ENCODE measurements at places on chromosomes 2 and 18.

DNA sequence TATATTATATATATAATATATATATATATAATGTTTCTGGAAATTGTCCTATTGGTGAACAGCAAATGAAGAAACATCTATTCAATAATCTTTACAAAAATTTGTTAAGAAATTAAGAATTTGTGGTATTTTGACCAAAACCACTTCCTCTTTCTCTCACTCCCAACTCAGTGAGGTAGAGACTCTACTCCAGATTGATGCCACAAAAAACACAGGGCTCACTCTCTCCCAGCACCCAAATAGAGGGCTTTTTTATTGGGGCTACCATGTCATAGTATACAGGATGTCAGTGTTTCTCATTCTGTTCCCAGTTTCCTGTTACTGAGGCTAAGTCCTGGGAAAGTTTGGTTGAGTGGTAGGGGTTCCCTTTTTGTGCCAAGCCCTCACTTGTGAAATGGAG is 1155.4 kb downstream of the BCL11A start:
- no peak for DNase-seq

DNA sequence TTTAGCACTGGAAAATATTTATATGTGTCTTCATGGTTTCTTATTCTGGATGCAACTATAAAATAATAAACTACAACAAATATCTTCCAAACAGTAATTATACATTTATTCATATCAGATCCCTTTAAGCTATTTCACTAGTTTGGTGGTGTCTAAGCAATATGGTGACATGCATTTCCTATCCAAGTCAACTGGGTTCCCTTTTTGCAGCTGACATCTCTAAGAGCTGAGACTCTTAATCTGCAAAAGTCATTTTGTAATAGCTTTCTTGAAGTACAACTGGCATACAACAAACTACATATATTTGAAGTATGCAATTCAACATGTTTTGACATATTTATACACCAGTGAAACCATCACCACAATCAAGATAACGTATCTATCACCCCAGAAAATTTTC is 59.9 kb upstream of the SLC1A4 start:
- DNase-seq = no peak

DNA sequence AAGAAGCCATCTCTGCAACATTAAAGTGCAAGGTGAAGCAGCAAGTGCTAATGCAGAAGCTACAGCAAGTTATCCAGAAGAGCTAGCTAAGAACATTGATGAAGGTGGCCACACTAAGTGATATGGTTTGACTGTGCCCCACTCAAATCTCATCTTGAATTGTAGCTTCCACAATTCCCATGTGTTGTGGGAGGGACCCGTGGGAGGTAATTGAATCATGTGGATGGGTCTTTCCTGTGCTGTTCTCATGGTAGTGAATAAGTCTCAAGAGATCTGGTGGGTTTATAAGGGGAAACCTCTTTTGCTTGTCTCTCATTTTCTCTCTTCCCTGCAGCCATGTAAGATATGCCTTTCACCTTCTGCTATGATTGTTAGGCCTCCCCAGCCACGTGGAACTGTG is 11.4 kb downstream of the RDH14 start:
- DNase-seq = no peak

GRCh38 chr18:79425569-79425886 is 29.8 kb downstream of the NFATC1 start:
- no peak for DNase-seq

GRCh38 chr18:65235966-65236624 is 514.7 kb upstream of the CDH7 start:
- peak; percentile 67 for DNase-seq

DNA sequence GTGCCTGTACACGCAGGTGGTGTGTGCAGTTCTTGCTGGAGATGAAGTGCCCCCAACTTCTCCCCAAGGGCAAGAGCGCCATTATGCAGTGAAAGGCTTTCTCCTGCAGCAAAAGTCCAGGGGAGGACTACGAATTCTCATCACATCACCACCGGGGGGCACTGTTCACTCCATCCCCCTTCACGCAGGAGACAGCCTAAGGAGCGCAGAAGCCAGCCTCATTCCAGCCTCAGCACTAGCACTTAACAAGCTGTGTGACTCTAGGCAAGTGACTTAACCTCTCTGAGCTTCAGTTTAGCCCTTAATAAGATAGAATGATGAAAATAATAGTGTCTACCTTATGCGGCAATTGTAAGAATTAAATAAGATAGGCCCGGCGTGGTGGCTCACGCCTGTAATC is 32.3 kb downstream of the DNMT3A start:
- peak; percentile 81 for DNase-seq

- DNase-seq = no peak
Observed at GRCh38 chr2:43019536-43020183, 206.7 kb downstream of the ZFP36L2 start.

DNA sequence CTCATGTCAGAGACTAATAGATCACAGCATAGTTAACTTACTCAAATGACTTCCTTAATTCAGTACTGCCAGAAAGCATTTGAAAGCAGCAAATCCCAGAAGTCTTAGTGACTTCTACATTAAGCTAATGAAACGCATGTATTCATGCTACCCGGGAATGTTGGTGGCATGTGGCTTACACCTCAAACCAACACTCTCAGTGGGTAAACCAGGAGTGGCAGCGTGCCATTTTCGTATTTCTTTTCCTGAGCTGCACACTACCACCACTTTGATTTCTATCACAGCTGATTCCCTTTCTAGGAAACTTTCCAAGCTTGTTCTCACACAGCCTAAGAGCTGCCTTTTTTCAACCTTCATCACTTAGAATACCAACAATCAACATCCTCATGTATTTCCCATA is 646.6 kb downstream of the NRXN1 start:
- no peak for DNase-seq

DNA sequence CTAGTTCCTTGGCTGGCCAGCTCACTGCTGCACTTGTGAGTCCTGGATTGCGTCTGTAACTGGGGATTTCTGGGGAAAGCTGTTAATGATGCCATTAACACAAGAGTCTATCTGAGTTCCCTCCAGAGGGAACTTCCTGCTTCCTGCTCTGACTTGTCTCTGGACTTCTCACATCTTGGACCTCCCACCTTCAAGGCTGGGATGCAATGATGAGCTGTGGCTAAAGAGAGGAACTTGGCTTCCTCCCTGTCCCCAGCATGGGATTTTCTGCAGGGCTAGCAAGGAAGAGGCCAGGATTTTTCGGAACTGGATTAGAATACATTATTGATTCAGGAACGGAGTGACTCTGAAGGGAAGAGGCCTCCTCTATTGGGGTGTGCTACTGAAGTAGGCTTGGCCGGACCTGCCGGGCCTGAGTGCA is 155.5 kb downstream of the CLIP4 start:
- DNase-seq = peak; percentile 51

DNA sequence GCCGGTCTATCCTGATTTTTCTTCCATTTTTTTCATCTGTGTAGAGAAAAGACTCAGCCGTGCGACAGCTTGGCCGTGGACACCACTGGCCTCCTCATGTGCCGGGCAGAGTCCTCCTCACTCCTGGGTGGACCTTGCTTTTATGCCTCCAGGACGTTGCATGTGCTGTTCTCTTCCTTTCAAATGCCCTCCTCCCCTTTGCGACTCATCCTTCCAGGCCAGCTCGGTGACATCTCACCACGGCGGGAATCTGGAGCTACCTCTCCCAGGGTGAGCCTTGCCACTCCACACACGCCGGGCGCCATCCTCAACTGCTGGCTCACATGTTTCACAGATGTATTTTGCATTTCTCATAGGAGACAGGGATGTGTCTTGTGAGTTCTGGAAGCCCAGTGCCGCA is 198.5 kb upstream of the HDAC4 start:
- DNase-seq = peak; percentile 69

- DNase-seq = no peak
Observed at GRCh38 chr2:241289597-241289996, 25.9 kb downstream of the HDLBP start.

- no peak for DNase-seq
Observed at GRCh38 chr2:198285216-198285615, 480.8 kb downstream of the PLCL1 start.

GRCh38 chr2:25833566-25833965 is 44.7 kb downstream of the ASXL2 start:
- no peak for DNase-seq

- no peak for DNase-seq
Observed at GRCh38 chr2:46001741-46002506, 295.3 kb upstream of the EPAS1 start.

DNA sequence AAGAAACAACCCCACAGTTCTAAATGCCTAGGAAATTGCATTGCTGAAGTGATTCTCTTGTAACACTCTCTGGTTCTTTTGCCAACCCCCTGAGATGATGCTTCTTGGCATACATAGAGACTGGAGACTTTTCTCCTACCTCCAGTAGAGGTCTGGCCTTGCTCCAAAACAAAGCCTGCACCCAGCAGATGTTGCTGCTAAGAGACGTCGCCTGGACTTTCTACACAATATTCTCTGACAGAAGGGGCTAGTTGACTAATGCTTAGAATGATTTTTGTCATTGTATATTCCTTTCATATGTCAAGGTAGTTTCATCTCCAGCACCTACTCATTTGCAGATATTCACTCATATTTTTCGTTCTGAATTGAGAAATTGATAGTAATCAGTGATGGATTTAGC is 24.6 kb downstream of the SOWAHC start:
- DNase-seq = no peak

- DNase-seq = no peak
Observed at GRCh38 chr2:201880993-201881611, 74.8 kb downstream of the CDK15 start.

DNA sequence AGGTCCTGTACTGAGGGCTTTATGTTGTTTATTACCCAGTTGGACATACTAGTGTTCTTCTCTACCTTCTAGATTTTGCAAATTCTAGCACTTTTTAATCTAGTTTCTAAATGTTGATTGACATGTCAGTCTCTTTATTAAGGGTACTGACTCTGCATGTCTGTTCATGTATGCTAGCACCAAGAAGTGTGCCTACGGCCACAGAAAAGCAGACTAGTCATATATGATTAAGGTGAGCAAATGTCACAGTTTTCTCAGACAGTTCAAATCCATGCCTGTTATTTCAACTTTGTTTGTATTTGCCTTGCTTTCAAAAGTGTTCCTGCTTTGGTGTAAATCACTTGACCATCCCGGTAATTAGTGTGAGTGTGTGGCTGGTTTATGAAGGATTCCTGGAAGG is 145.0 kb upstream of the DSEL start:
- DNase-seq = no peak

DNA sequence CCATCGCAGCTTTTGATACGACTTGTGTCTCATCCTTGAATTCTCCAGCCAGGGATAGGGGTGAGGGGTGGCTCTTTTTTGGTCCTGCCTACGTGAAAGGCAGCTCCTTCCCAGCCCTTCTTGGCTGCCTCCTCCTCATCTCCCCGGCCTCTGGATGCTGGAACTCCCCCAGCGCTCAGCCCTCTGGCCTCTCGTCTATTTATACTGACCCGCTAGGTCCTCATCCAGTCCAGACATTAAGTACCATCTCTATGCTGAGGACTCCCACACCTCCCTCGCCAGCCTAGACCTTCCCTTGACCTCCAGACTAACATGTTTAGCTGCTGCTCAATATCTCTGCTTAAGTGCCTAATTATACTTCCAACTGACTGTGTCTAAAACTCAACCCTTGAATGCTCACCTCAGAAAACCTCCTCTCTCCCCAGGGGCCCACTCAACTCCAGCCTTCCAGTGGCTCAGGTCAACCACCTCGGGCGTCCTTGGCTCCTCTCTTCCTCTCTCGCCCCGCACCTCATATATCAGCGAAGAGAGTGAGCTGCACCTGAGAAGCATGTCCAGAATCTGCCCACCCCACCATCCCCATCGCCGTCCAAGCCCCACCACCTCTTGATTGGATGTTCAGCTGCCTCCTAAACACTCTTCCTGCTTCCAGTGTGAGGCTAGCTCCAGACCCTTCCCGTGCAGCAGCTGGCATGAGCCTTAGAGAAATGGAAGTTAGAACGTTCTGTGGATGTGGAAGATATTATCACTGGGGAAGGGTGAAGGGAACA is 34.8 kb downstream of the TOGARAM2 start:
- no peak for DNase-seq

DNA sequence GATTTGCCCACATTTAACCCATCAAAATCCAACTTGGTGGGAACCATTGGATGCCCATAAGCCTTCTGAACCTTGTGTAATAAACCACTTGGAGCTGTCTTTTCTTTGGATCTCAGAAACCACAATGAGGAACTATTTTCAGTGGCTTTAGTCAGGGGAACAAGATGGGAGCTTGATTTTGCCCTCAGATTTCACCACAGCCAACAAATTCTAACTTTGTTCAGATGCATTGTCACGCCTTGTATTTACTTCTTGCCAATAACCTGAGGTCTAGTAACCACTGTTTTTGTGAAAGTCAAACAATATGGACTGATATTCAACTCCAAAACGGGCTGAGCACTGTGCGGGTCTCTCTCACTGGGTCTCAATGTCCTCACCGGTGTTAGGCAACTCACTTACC is 508.2 kb downstream of the TNS1 start:
- no peak for DNase-seq

DNA sequence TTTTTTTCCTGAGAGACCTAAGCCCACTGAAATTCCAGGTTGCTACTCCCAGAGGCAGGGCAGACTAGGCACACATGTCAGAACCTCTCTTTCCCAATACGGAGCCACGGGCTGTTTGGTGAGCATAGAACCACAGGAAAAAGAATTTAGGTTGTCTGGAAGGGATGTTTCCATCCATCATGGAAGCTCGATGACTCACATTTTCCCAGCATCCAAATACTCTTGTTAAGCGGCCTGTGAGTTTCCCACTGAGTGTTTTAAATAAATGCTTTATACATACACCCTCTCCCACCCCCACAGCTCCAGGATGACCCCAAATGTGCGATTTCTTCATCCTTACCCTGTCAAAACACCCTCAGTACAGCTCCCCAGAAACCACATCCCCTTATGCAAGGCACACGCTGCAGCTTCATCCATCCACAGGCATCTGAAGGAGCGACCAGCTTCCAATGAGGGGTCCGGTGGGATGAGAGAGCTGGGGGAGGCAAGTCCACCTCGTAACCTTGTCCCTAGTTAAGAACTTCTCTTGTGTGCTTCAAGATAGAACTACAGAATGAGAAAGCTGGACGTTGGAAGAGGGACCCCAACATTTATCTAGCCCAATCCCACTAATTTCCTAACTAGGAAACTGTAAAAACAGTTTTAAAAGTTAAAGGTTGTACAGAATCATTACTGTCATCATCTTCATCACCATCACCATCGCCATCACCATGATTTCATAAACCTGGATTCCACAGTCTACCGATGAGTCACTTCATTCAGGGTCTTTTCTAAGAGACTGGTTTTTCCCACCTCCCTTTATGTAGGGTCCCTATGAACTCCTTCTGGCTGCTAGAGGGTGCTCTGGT is 63.5 kb upstream of the FZD7 start:
- DNase-seq = peak; percentile 66

DNA sequence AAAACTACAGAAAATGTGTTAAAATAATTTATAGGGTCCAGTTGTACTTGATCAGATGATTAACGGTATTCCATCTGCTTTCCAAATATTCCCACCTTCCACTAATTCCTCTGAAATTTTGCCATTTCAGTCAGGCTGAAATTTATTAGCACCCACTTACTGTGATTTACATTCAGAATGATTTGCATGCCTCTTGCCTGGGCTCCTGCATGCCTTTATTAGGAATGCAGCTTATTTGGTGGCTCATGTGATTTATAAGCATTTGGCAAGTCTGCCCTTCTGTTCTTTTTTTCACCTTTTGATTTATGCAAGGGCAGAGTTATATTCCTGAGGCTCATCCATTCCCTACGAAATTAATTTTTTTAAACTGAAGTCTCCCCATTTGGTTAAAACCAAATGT is 1594.5 kb upstream of the PIK3C3 start:
- no peak for DNase-seq

Data from islet precursor cell (in vitro differentiated cells).